ENCODE measurements at places on chromosomes 3 and 15.

DNA sequence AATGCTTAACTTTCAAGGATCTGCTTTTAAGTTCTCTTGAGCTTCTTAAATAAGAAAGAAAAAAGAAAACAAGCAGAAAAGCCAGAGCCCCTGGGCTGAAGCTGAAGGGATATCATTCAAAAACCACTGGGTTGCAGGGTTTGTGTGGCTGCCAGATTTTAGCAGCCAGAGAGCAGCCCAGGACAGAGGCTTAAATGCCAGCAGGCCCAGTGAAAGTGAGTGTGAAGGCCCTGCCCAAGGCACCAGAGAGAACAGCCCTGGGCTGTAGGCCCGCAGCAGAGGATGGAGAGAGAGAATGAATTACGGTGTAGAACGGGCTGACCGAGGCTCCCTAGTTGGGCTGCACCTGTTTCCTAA, 106.3 kb upstream of the BOC start:
- DNase-seq: no peak

GRCh38 chr3:49670940-49671290, 3.2 kb upstream of the APEH start:
- no peak for DNase-seq

- no peak for DNase-seq
Observed at GRCh38 chr3:143476965-143477640, 357.5 kb downstream of the CHST2 start.

GRCh38 chr15:65027593-65027992, 1.8 kb downstream of the MTFMT start:
- no peak for DNase-seq

DNA sequence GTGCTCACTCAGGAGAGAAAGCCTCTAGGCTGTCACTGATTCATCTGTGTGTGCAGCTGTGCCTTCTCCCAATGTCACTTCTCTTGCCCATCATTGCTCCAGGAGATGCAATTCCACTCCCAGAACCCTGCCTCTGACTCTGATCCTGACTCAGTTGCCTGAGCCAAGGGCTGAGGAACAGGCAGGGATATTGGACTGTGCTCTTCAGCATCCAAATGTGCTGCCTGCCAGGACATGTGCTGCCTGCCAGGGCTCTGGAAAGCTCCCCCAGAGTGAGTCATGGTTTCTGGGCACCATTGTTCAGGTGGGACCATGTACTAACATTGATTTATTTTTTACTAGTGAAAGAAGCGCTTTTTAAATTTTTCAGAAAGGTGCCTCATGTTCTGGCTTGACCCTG, 71.0 kb downstream of the TRIM42 start:
- no peak for DNase-seq

GRCh38 chr3:134737516-134737915, 57.5 kb upstream of the EPHB1 start:
- DNase-seq: no peak

- no peak for DNase-seq
Observed at GRCh38 chr15:35540885-35541284, 5.1 kb downstream of the DPH6 start.

- DNase-seq: no peak
Observed at GRCh38 chr15:34496207-34496995, 58.8 kb upstream of the GOLGA8A start.

- no peak for DNase-seq
Observed at GRCh38 chr15:29223640-29224039, 46.0 kb downstream of the NSMCE3 start.

DNA sequence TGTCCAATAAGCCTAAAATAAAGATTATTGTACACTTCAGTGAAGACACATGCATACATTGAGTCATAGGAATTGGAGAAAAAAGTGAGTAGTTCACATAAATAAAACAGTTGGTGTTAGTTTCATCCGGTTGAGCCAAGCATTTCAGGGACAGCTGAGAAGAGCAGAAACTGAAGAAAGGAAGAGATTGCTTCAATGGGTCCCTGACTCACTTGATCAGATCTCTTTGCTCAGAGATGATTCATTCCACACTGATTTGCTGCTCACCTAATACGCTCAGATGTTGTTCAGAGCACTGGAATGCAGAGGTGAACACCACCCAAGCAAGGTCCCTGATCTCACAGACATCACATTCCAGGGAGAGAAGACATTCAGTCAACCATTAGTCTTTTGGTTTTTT, 93.7 kb downstream of the RAD18 start:
- no peak for DNase-seq

DNA sequence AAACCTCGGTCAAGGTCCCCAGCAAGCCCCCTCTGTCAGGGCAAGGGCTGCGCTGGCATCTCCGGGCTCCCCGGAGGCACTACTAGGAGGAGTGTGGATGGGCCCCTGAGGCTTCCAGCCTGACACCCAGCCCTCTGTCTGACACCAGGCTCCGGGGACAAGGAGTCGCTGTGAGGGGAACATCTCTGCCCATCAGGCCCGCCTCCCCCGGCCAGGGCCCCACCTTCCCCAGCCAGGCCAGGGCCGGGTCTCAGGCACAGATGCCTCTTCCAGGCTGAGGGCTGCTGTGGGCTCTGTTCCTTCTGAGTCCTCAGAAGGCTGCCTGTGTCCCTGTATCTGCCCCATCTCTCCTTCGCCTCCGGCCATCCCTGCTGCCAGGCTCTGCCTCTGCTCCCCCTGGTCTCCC, 15.8 kb downstream of the CSPG4 start:
- DNase-seq: no peak

DNA sequence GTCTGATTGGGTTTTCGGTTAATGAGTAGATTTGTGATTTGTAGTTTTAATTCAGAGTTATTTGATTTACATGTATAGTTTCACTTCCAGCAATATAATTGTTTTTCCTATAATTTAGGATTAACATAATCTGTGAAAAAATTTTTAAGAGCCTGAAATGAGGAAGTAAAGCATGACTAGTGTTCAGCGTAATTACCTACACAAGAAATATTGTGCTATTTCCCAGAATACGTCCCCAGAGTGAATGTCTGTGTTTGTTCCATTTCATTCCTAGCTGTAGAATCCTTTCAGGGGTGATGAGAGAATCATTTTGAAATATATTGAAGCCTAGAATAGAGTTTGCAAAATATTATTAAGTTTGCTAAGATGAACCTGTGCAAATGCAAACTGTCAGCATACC, 247.1 kb downstream of the BBX start:
- no peak for DNase-seq

- DNase-seq: no peak
Observed at GRCh38 chr3:23668430-23668904, 137.3 kb upstream of the UBE2E1 start.

DNA sequence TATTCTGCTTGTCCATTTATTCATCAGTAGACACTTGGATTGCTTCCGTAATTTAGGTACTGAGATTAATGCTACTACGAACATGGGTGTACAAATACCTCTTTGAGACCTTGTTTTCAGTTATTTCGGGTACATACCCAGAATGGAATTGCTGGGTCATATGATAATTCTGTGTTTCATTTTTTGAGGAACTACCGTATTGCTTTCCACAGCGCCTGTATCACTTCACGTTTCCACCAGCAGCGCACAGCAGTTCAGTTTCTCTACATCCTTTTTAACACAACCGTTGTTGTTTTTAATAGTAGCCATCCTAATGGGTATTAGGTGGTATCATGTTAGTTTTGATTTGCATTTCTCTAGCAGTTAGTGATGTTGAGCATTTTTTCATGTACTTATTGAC, 9.5 kb downstream of the PAK2 start:
- no peak for DNase-seq

- no peak for DNase-seq
Observed at GRCh38 chr3:16504242-16504641, 9.3 kb downstream of the RFTN1 start.

DNA sequence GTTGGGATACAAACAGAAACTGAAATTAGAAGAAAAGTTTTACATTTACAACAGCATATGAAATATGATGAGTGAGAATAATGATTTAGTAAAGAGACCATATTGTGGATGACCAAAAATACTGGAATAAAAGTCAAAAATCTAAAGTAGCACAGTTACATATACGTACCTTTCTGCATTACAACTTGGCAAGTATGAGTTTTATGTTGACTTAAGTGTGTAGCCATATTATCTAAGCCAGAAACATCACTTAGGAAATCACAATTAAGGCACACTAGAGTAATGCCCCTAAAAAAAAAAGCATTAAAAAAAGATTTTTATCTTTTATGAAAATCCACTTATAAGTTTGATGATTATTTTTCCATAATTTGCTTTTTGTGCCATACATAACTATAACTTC, 79.1 kb downstream of the ZNF280D start:
- DNase-seq: no peak

GRCh38 chr15:99507016-99507503, 58.7 kb upstream of the MEF2A start:
- no peak for DNase-seq

DNA sequence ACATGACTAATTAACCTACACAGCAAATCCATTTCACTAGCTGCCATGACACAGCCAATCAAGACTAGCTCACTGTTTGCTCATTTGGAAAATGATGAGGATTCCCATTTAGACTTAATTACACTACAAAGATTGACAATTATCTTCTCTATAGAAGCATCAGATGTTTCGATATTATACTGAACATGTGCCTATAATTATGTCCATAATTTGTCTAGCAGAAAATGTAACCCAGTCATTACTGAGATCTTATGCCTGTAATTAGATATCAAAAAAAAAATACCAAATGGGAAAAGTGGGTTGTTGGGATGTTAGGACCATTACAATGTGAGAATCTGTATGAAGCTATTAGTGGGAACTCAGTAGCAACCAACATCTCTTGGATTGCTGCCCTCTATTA, 344.2 kb upstream of the MCTP2 start:
- DNase-seq: no peak

DNA sequence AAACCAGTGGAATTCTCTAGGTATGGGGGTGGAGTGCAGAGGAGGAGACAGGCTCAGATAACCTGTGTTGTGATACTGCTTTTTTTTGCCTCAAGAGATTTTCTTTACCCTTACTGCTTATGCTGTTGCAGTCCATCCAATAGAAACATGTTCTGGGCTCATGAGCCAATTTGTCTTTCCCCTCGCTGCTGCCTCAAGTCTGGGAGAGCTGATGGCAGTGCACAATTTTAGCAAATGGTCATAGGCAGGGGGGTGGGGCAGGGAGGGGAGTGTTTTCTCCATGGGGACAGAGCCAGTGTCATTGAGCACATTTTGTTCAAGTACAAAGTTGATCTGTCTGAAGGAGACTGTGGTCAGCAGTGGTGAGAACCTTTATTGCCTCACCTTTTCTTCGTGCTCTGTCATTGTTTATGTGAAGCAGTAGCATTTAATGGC, 134.9 kb downstream of the MBNL1 start:
- DNase-seq: no peak

- DNase-seq: no peak
Observed at GRCh38 chr3:38169027-38169317, 3.6 kb downstream of the OXSR1 start.

- no peak for DNase-seq
Observed at GRCh38 chr3:124118397-124118796, 126.5 kb upstream of the ROPN1 start.

GRCh38 chr15:66681395-66681794, 20.6 kb upstream of the SMAD6 start:
- no peak for DNase-seq

DNA sequence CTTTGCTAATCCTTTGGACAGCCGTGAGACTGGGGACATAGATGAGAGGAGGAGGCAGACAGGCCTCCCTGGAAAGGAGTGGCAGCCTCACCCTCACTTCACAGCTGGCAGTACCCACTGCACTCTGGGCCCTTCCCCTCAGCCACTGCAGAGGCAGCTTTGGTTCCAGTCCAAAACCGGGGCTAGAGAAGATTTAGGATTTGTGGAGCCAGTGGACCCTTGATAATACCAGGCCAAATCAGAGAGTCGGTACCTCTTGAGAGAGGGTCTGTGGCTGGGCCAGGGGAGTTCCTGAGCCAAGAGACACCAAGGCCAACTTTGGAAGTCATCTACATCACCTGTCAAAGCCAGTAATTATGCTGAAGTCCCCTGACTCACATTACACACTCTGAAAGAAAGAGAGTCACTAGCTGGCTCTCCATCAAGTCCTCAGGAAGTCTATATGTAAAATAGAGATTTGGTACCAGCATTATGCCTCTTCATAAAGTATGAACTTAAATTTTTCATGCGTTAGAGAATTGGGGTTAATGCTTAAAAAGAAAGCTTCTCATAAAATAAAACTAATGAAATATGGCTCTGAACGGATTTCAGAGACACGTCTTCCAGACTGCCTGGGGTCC, 244.1 kb upstream of the SEMA6D start:
- no peak for DNase-seq

GRCh38 chr15:77009646-77010311, 14.9 kb downstream of the PSTPIP1 start:
- no peak for DNase-seq

GRCh38 chr3:191070762-191071403, 128.2 kb upstream of the OSTN start:
- DNase-seq: no peak

DNA sequence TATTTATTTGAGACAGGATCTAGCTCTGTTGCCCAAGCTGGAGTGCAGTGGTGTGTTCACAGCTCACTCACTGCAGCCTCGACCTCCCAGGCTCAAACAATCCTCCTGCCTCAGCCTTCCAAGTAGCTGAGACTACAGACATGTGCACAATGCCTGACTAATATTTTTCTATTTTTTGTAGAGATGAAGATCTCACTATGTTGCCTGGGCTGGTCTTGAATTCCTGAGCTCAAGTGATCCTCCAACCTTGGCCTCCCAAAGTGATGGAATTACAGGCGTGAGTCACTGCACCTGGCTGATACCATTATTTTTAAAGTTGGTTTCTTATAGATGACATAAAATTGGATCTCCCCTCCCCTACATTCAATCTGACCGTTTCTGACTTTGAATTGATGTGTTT, 139.5 kb upstream of the RGMA start:
- no peak for DNase-seq

DNA sequence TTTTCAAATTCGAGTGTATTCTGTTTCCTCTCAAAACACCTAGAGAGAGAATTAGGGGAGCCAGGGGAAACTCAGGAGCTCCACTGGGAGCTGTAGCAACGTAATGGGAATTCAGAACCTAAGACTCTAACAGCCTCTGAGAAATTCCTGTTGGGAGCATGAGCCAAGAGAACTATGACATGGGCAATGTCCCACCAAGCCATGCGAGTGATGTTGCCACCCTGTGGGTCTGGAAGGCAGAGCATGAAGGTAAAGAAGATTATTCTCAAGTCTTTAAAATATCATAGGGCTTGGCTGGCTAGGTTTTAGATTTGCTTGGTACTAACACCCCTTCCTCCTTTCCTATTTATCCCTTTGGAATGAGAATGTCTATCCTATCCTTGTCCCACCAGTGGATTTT, 392.6 kb upstream of the ADAMTS9 start:
- DNase-seq: no peak

GRCh38 chr3:161339517-161340500, 31.5 kb downstream of the SPTSSB start:
- DNase-seq: no peak

- DNase-seq: no peak
Observed at GRCh38 chr3:150036780-150037179, 66.1 kb upstream of the PFN2 start.

DNA sequence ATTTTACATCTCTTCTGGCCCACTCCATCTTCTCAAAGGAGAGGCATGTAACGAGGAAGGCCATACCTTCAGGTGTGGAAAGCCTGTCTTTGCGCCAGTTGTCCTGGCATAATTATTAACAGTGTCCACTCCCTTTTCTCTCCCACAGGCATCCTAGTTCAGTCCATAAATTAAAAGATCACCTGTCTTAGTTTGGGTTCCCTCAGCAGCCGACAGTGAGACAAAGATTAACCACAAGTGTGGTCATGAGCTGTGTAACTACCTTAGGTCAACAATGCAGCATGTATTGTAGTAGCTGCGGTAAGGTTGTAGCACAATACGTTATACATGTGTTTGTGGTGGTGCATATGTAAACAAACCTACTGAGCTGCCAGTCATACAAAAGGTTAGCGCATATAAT, 103.3 kb upstream of the GALNT15 start:
- no peak for DNase-seq
